ENCODE measurements at places on chromosomes 6 and 20.

DNA sequence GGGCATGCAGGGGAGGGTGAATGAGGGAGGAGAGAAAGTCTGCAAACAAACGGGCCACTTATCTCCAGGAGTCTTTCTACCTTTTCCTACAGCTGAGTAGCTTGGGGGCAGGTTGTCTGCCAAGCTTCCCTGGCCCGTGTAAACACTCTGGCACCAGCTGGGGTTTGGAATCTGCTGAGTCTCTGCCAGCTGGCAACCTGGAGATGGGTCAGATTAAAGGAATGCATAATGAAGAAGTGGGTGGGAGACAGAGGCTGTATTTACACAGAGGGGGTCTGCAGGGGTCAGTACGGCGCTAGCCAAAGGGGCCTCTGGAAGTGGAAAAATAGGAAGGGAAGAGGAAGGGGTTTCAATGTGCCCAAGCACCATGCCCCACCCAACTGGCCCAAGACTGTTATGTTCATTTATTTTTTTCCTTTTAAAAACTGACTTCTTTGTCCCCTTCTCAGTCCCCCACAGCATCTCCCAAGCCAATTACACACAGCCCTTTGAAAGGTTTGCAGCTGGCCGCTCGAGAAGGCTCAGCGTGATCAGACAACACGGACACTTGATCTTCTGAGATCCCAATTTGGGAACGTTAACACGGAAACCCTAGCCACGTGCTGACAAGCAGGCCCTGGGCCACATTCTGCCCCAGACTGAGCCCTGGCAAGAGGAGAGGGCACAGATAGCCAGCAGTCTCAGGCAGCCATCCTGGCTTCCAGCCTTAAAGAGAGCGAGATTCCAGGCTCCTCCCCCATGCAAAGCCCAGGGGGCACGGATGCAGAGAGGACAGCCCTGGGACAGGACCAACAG, 25.2 kb downstream of the TRAM2 start:
- DNase-seq, result no peak

GRCh38 chr6:124539096-124539495, 423.1 kb upstream of the RNF217 start:
- no peak for DNase-seq

DNA sequence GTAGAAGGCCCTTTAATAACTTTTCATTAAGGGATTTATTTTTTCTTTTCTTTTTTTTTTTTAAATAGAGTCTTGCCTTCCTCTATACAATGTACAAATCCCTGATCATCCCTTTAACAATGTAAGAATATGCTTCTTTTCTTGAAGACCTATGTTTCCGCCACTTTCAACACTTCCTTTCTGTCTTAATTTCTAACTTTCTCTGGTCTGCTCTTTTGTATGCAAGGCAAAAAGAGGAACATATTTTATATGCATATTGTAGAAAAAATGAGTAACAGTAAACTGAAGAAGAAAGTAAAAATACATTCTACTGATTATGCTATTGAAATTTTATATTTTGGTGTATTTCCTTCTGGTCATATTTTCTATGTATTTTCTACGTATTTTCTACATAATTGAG, 484.7 kb downstream of the TFAP2B start:
- no peak for DNase-seq

- DNase-seq, result no peak
Measured at GRCh38 chr6:85432554-85432953, 17.3 kb upstream of the NT5E start.

GRCh38 chr6:73752943-73753342, 56.9 kb downstream of the CD109 start:
- no peak for DNase-seq

DNA sequence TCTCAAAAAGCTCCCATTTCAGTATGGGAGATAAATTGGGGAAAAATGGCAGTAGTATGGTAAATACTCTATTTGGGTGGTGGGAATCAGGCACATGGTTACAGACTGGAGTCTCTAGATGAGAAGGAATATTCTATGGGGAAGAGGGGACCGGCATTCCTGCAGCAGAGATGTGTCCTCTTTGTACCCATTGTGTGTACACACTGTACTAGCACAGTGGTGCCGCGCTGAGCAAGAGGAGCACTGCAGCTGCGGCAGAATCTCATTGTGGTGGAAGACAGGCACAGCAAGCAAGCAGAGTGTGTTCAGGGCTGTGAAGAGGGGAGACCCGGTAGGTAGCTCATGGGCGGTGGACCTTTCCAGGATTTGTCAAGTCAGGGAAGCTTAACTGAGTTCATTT, 13.0 kb downstream of the AFDN start:
- no peak for DNase-seq

GRCh38 chr6:75492386-75493153, 1.0 kb downstream of the FILIP1 start:
- DNase-seq, result no peak

DNA sequence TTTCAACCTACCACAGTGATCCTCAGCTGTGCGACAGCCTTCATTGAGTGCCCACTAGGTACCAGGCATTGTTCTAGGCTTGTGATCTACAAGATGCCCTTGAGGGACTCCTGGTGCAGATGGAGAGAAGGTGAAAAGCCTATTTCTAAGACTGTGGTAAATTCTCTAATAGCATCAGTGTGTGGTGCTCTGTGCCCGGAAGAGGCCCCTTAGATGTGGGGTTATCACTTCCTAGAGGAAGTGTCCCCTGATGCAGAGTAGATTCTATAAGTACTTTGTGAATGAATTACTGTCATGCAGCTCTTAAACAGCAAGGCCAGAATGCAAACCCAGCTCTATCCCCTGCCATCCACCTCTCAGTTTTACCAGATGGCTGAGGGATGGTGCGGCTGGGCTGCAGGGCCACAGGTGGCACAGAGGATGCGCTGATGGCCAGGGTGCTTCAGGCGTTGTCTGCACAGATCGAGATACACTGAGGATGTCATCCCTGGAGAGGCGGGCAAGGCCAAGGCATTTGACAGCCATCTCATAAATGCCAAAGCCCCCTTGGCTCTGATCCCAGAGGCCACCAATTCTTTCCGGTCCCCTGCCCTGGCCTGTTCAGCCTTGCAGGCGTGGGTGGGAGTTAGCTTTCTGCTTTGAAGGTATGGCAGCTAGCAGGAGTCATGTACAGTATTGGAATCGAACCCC, 96.7 kb downstream of the TOX2 start:
- DNase-seq, result no peak

DNA sequence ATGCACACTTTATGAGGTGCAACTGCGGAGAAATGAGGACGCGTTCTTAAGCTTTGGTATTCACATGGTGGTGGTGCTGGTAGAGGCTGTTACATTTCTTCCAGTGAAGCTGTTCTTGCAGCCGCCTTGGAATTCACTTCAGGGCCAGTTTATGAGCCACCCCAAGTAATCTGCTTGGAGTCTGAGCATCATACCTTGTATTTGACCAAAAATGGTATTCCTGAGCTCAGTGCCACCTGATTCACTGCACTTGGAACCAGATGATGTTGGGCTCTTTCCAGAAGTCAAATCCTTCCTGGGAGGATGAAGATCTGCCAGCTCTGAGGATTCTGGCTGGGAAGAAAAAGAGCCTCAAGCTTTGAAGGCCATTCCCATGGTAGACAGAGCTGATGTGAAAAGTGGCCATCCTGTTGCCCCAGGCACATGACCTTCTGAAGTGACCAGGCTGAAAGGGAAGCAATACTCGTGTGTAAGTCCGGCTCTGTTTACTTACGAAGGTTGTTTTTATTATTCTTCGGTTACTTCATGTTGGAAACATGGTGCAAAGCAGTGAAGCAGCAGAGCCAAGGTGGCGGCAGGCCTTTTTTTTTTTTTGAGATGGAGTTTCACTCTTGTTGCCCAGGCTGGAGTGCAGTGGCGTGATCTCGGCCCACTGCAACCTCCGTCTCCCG, 7.7 kb downstream of the MANBAL start:
- no peak for DNase-seq

DNA sequence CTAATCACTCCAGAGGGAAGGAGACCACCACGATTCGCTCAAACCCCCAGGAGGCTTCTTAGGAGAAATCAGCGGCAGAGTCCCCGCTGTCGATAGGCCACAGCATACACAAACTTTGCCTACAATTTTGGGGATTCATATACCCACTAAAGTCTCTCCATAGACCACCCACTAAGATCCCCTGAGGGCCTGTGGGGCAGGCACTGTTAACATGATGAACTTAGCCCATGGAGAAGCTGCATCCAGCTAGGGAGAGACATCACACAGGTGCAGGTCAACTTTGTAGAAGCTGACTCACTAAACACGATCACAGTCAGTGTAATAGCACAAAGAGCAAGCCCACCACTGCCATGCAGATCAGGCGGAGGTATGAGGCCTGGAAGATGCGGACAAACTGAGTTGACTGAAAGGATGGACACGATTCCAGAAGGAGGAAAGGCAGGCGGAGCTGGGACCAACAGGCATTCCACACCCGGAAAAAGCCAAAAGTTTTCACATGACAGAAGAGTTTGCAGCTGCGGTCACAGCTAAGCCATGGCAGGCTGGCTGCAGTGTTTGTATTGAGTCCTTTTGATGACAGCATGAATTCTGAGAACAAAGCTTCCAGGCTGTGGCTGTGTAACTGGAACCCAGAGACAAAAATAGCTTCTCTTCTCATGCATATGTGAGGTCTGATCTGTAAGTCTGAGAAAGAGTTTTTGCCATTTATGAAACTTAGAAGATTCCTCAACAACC, 75.7 kb upstream of the QKI start:
- no peak for DNase-seq

DNA sequence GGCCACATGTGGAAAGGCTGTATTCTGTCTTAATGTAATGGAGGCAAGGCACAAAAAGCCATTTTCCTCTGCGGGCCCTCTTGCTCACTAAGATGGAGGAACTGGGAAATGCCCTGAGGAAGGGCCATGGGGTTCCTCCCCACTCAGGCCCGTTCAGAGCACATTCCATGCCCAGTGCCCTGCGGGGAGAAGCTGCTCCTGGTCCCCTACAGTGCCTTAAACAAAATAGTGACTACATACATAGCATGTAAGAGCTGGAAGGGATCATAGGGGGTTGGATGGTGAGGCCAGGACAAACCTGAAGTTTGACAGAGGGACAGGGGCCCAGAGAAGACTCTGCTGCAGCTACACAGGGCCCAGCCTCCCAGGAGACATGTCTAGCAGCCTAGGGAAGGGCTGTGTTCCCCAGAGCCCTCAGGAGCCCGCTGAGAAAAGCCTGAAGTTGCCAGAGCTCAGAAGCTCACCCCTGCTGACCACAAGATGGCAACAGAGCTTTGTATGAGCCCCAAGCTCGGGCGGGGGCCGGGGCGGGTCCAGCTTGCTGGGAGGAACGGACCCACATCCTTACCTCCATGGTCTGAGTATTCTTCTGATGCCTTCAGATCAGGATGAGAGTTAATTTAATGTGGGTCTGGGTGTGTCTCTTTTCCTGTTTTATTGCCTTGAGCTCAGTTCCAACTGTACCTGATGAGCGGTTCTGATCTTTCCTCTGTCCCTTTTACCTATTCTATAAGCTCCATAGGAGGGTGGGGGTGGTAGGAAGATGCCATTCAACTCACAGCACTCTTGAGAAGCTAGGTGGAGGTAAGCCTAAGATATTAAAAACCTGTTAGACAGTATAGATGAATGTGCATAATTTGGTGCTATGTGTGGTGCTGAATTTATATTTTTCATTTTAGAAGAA, 242.9 kb downstream of the CDC5L start:
- DNase-seq, result no peak

DNA sequence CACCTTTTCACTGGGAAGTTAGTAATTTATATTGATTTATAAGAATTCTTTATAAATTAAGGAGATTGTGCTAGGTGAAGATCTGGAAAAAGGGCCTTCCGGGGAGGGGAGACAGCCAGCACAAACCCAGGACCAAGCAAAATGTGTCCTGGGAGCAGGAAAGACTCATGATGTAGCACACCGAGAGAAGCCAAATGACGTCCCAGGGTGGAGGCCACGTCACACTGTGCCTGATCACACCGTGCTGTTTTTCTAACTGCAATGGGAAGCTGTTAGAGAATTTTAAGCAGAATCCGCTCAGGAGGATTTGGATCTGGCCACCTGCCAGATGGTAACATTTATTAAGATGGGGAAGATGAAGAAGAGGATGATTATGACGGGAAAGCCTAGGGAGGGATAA, 72.7 kb upstream of the AKAP12 start:
- no peak for DNase-seq

DNA sequence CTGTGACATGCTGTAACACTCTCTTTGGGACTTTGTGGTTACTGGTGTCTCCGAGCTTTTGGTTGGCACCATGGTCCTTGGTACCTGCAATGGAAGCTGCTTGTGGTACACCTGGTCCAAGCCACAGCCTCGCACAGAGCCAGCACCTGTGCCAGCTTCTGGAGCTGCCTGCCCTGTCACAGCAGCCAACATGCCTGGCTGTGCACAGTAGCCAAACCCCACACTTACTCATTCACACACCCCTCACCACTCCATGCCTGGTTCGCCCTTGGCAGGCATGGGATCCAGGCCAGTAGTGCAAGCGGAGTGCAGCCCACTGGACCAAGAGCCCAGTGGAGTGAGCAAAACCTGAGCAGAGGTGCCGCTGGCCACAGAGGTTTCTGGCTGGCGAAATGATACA, 459.9 kb downstream of the TBC1D32 start:
- no peak for DNase-seq

GRCh38 chr6:9583753-9584352, 831.0 kb downstream of the TFAP2A start:
- DNase-seq, result no peak

DNA sequence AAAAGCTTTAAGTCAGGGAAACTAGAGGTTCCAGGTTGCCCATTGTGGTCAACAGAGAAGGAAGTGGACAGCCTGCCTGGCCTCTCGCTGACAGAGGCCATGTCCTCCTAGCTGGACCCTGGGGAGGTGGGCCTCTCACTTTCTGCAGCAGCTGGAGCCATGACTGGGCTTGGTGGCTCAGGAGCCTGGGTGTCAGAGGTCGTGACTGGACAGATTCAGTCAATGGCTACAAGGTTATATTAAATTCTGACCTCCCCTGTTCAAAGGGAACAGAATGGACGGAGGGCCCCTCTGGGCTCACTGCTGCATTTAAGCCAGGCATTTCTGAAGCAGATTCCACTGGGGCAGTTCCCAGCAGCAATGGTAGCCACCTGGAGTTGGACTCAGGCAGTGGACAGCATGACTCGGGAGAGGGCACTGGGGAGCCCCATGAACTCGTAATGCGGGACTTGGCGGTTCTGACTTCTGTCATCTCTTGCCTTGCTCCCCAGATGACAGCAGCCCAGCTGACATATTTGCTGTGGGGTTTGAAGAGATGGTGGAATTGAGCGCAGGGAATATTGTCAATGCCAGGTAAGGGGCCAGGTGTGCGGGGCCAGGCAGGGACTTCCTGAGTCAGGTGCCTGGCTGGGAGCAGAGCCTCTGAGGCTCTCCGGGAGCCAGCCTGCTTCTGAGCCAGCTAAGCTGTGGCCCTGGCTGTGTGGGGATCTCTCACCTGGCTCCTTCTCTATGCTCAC, 86.7 kb downstream of the SYNJ2 start:
- no peak for DNase-seq

DNA sequence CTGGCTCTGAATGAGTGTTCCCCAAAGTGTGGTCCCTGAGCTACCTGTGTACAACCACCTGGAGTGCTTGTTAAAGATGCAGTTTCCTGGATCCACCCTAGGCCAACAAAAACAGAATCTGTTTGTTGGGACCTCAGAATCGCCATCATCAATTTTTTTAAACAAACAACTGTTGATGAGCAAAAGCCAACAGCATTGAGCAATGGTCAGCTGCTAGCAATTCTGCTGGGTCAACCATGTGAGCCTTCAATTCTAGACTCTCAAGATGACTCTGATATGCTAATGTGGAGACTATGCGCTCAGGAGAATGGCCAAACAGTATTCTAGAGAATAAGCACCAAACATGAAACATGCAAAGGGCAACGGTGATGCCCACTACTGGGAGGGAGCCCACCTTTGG, 64.4 kb upstream of the IYD start:
- no peak for DNase-seq

- no peak for DNase-seq
Measured at GRCh38 chr6:72083976-72084375, 197.6 kb downstream of the RIMS1 start.
